ENCODE measurements at places on chromosomes 3 and 15.
A peak's percentile ranks its signal among the peaks of the same experiment; 100 is the strongest.

DNA sequence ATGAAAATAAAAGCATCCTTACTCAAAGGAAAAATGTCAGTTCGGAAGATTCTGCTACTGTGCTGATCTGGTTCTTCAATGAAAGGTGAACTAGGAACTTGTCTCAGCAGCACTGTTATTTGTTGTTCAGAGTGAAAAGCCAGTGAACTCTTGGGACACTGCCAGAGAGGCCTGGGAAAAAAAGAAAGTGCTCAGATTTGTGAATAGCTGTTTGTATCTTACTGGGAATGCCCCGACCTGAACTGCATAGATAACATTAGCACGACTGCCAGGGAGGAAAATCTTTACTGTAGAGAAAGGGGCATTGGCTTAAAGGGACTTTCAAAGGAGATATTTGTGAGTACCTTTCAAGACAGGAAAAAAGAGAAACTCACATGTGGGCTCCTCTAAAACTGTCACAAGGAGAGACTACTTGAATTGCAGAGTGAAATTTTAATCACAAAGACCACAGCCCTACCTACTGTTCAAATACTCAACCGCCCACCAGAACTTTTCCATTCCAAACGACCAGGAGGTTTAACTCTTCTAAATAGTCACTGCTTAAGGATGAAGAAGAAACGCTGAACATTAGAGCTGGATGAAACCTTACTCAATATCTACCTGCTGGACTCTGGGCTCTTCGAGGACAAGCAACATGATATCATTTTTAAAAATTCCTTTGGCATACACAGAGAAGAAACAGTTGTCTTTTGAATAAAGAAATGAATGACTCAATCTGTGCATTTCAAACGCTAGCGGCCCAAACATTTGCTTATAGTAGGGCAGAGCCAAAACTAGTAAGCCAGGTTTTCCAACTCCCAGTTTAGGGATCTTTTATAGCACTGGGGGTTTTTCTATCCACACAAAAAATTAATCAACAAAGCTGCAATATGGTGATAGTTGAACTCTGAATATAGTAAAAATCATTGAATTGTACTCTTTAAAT lies 13.4 kb downstream of the TAMM41 start:
- H3K36me3 ChIP-seq, result no peaks in the 10 kb centered on the region
- DNase-seq, result peak; percentile 81
- H3K27ac ChIP-seq, result no peak overlapping the region
- no peaks in the 10 kb centered on the region for H3K4me1 ChIP-seq

DNA sequence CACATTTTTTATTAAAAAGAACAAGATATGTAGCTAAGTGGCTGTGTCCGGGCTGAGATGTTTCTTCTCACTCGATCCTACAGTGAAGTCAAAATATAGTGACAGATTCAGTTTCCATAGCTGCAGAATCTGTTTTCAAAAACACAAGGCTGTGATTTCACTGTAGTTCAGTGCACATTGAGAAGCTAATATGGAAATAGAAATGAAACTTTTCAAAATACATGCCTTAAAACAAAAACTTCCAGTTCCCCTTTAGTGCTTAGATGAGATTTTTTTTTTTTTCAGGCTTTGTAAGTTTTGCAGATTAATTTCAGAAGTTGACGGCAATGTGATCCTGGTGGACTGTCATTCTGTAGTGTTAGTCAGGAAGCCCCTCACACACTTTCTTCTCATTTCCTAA lies 23.8 kb upstream of the TRAK1 start:
- H3K27me3 ChIP-seq, result no peaks in the 10 kb centered on the region
- H3K4me3 ChIP-seq, result no peak overlapping the region
- no peak overlapping the region for H3K27ac ChIP-seq

DNA sequence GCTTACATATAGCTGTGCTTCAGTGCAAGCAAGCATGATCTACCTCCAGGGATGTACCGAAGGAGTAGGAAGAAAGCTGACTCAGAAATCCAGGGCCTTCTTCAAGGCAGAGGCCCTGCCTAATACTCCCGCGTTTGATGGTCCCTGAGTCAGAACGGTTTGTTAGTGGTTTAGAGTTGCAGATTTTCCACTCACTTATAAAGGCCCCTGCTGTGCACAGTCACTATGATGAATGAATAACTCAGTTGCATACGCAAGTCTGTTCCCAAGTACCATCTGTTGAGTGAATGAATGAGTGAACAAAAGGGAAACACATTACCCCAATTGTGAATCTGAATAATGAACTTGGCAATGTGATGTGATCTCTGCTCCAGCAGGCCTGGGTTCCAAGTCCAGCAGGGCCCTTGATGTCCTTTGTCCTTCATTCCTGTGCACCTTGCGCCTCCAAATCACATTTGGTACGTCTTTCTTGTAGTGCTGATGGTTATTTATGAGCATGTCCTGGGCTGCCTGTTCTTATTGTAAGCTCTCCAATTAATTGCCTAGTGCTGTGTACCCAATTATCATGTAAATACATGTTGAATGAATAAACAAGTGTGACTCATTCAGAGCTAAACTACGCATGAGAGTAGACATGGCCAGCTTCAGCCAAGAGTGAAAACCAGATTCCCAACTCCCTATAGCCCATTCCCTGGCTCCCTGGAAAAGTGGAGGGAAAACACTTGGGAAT lies 85.3 kb upstream of the LIMD1 start:
- no peaks in the 10 kb centered on the region for H3K27me3 ChIP-seq
- peaks cover 30% of the 10 kb centered on the region for H3K4me1 ChIP-seq
- no peak overlapping the region for H3K4me3 ChIP-seq
- H3K27ac ChIP-seq, result no peak overlapping the region
- no peak for DNase-seq

DNA sequence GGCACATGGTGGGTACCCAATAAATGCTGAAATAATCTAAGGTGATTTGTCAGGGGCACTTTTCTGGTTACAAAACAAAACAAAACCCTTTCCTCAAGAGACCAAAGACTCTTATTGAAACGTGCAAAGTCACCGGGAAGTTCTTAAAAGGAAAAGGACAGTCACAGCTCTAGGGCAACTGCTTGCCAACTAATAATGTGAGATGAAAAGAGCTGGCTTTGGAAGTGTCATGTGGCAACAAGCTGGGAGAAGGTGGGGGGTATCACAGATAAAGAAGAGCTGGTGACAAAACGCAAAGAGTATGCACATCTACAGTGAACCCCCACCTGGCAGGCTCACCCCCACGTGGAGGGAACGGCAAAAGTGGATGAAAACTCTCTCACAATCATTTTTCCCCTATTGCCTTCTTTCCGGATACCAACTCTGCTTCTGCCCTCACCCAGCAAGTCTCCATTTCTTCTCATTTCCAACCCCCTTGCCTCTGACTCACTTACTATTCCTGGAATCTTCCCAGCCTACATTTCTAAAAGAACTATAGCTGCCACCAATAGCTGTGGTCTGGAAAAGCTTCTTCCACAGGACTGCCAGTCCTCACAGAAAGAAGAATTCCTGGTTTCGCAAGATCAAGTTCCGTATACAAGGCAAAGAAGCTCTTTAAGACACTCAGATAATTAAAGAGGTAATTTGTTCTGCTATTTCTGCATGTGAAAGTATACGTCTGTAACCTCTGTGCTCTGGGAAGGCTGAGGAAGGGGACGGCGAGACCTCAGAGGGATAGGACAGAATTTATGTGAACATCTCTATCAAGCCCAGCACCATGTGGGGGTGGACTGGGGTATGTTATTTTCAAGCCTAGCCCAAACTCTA lies 21.8 kb upstream of the ANPEP start:
- H3K27ac ChIP-seq, result no peak overlapping the region
- no peak overlapping the region for H3K4me3 ChIP-seq
- peaks cover 9% of the 10 kb centered on the region for H3K36me3 ChIP-seq
- no peaks in the 10 kb centered on the region for H3K4me1 ChIP-seq

DNA sequence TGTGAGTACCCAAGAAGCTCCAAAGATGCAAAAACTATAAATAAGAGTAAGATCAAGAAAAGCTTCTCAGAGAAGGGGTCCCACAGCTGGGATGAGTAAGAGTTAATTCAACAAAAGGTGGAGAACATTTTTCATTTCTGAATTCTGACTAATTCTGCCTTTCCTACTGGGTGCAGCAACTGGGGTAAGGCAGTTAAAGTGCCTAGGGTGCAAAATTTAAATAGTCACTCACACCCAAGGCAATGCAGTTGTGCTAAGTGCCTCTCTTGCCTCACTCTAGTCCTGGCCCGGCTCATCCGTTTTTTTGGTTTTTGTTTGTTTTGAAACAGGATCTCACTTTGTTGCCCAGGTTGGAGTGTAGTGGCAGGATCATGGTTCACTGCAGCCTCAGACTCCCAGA lies 240.2 kb downstream of the TP63 start:
- no peak overlapping the region for H3K4me3 ChIP-seq
- no peaks in the 10 kb centered on the region for H3K36me3 ChIP-seq
- H3K27ac ChIP-seq, result no peak overlapping the region
- H3K27me3 ChIP-seq, result no peaks in the 10 kb centered on the region

- no peaks in the 10 kb centered on the region for H3K36me3 ChIP-seq
- H3K4me3 ChIP-seq, result no peak overlapping the region
- no peak overlapping the region for H3K27ac ChIP-seq
- H3K27me3 ChIP-seq, result no peaks in the 10 kb centered on the region
Observed at GRCh38 chr3:152770296-152770695, 64.6 kb upstream of the P2RY1 start.

DNA sequence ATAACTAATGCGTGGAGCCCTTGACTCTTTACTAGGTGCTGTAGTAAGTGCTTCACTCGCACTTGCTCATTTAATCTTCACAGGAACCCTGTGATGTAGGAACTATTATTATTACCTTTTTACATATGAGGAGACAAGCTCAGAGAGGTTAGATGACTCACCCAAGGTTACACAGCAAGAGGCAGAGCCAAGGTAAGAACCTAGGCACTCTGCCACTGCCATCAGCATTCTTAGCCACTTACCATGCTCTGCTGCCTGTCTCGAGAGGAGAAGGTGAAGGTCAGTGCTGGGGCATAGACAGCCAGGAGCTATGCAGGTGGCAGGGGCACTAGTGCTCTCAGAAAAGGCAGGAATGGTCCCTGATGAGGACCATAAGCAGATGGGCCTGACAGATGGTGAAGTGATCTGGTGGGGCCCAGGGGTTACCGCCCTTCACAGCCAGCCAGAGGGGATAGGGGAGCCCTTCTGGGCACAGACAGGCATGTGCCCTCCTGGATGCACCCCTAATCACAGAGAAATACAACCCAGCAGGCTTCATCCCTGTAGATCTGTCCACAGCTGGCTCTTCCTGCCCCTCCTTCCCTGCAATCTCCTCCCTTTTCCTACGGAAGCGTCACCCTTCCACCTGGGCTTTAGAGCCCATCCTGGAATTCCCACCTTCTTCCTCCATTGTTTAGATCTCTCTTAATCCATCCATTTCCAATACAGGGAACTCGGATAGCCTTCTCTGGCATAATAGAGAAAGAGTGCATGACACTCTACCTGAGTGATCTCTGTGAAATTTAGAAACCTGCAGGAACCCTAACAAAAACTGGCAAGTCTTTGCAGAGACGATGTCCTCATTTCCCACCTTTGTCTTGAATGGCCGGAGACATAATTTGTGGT lies 26.9 kb downstream of the ABTB1 start:
- H3K36me3 ChIP-seq, result no peaks in the 10 kb centered on the region
- H3K27me3 ChIP-seq, result no peaks in the 10 kb centered on the region
- H3K4me1 ChIP-seq, result peaks cover 4% of the 10 kb centered on the region
- H3K27ac ChIP-seq, result peak overlapping the region; percentile 68

- H3K27me3 ChIP-seq, result no peaks in the 10 kb centered on the region
- H3K27ac ChIP-seq, result no peak overlapping the region
- no peaks in the 10 kb centered on the region for H3K36me3 ChIP-seq
- H3K4me1 ChIP-seq, result no peaks in the 10 kb centered on the region
- DNase-seq, result no peak
Observed at GRCh38 chr15:69346112-69346511, 47.4 kb downstream of the PAQR5 start.

DNA sequence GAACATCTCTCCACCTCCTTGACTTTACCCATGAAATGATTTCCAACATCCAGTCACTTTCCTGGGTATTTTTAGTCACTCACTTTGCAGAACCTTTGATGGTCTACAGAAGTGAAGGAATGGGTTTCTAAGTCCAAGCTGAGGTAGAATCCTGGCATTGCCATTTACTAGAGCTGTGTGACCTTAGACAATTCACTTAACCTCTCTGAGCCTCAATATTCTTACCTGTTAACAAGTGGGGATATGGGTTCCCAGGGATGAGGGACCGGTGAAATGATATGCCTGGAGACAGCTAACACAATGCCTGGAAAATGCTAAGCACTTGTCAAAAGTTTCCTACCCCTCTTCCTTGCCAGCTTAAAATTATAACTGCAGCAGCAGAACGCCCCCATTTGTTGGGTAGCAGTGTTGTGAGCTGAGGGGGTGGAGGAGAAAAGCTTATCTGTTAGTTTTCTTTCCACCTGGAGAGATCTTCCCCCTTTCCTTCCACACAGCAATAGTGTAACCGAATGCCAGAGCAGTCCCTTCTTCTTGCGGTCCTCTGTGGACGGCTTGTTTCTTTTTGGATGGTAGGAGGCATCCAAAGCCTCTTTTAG lies 319.2 kb upstream of the LRRFIP2 start:
- no peak overlapping the region for H3K4me3 ChIP-seq
- H3K36me3 ChIP-seq, result no peaks in the 10 kb centered on the region
- no peaks in the 10 kb centered on the region for H3K4me1 ChIP-seq

DNA sequence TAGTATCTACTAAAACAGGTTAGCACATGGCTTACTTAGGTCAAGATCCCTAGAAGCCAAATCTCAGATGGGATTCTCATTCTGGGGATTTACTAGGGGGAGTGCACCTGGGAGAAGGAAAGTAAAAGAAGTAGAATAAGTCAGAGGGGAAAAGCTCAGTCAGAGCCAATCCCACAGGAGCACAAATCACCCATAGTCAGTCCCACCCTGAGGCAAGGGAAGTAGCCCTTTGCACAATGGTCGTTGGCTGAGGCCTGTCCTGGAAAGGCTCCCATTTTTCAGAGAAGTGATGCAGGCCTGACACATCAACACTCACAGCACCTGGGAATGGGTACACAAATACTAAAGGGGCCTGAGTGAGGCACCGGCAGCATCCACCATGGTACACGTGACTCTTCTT lies 39.8 kb downstream of the SST start:
- DNase-seq, result no peak
- no peaks in the 10 kb centered on the region for H3K4me1 ChIP-seq
- H3K4me3 ChIP-seq, result no peak overlapping the region

- no peak for DNase-seq
- H3K4me1 ChIP-seq, result no peaks in the 10 kb centered on the region
- H3K27ac ChIP-seq, result no peak overlapping the region
- no peaks in the 10 kb centered on the region for H3K27me3 ChIP-seq
Observed at GRCh38 chr15:68234060-68234459, 4.5 kb upstream of the CLN6 start.

- no peak overlapping the region for H3K4me3 ChIP-seq
- no peaks in the 10 kb centered on the region for H3K36me3 ChIP-seq
- H3K4me1 ChIP-seq, result no peaks in the 10 kb centered on the region
- DNase-seq, result no peak
- H3K27ac ChIP-seq, result no peak overlapping the region
- no peaks in the 10 kb centered on the region for H3K27me3 ChIP-seq
Observed at GRCh38 chr3:16335772-16336645, 71.0 kb downstream of the OXNAD1 start.

GRCh38 chr3:7588236-7588635 lies 727.3 kb downstream of the GRM7 start:
- no peaks in the 10 kb centered on the region for H3K27me3 ChIP-seq
- H3K4me3 ChIP-seq, result no peak overlapping the region
- no peaks in the 10 kb centered on the region for H3K4me1 ChIP-seq
- no peak overlapping the region for H3K27ac ChIP-seq

Measured in right lobe of liver (tissue), 6 donors.